Activated naive CD8-positive, alpha-beta T cell treated with anti-CD3 and anti-CD28 coated beads for 36 hours (primary cell): ENCODE measurements at places on chromosomes 6 and 20. TPM values are rescaled to one million over a fixed set of nuclear protein-coding genes. Genes with fewer than 3 reads are reported as not detected.

Gene PTK6
- 0.26 TPM for total RNA-seq

Gene SLC24A3
- not detected for total RNA-seq

Gene HUS1B
- total RNA-seq: 0.84 TPM

Gene SIGLEC1
- not detected for total RNA-seq

Gene MMS22L
- 41.3 TPM for total RNA-seq
